ENCODE measurements at places on chromosomes 16 and 17.

DNA sequence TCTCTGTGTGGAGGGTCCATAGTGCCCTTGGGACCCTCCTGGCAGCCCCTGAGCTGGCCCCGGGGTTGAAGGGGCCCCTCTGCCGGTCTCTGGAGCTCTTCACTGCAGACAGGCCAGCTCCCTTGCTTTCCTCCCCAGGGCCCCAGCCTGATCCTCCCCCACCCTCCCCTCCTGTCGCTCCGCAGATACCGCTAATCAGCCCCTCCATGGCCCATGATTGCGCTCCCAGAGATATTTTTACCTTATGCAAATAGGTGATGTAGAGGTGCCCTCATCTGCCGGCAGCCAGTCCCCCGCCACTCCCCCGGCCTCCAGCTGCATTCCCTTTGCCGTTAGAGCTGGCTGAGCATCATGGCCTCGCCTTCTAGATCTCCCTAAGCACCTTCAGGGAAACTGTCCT is 9.2 kb downstream of the MMP15 start:
- DNase-seq = no peak

- DNase-seq = no peak
Measured at GRCh38 chr17:4519361-4519788, 20.7 kb downstream of the SPNS2 start.

- DNase-seq = no peak
Measured at GRCh38 chr17:6468051-6468790, 24.0 kb downstream of the PIMREG start.

- DNase-seq = peak; percentile 59
Measured at GRCh38 chr17:76598004-76598439, 12.4 kb upstream of the ST6GALNAC2 start.

DNA sequence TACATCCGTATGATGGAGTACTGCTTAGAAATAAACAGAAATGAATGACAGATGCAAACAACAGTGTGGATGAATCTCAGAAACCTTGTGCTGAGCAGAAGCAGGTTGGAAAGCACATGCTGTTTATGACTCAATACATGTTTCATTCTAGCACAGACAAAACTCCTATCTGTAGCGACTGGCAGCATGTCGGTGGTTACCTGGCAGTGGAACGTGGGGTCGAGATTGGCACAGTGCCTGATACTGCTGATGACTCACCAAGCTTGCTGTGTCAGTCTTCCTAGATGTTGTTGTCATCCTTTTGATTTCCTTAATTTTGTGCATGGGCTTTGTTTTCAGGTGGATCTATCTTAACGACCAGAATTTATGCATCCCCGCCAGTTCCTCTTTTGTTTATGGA is 62.1 kb downstream of the GAN start:
- no peak for DNase-seq

DNA sequence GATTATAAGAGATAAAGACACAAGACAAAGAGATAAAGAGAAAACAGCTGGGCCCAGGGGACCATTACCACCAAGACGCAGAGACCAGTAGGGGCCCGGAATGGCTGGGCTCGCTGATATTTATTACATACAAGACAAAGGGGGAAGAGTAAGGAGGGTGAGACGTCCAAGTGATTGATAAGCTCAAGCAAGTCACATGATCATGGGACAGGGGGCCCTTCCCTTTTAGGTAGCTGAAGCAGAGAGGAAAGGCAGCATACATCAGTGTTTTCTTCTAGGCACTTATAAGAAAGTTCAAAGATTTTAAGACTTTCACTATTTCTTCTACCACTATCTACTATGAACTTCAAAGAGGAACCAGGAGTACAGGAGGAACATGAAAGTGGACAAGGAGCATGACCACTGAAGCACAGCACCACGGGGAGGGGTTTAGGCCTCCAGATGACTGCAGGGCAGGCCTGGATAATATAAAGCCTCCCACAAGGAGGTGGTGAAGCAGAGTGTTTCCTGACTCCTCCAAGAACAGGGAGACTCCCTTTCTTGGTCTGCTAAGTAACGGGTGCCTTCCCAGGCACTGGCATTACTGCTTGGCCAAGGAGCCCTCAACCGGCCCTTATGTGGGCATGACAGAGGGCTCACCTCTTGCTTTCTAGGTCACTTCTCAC is 63.9 kb upstream of the ARL4D start:
- DNase-seq = no peak

- no peak for DNase-seq
Measured at GRCh38 chr16:23232806-23233205, 50.3 kb downstream of the SCNN1G start.

DNA sequence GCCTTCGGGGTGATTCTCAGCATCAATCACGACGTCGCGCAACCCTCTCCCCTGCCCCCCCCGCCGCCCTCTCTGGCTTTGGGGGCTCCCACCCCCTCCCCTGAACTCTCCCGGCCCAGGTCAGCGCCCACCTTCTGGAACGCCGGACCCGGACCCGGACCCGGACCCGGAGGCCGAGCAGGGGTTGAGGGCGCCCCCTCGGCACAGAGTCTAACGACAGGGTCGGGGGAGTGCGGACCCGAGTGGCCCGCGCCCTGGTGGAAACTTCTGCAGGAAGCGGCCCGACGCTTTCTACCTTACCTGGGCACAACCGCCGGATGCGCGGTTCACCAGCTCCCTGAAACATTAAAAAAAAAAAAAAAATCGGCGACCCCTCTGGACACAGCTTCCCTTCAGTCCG is 16.2 kb downstream of the SALL1 start:
- no peak for DNase-seq

- DNase-seq = no peak
Measured at GRCh38 chr17:11747441-11747840, 149.2 kb downstream of the DNAH9 start.

GRCh38 chr17:50682938-50683337 is 24.8 kb downstream of the ANKRD40 start:
- no peak for DNase-seq

- DNase-seq = no peak
Measured at GRCh38 chr17:63015824-63016223, 49.8 kb downstream of the TANC2 start.

DNA sequence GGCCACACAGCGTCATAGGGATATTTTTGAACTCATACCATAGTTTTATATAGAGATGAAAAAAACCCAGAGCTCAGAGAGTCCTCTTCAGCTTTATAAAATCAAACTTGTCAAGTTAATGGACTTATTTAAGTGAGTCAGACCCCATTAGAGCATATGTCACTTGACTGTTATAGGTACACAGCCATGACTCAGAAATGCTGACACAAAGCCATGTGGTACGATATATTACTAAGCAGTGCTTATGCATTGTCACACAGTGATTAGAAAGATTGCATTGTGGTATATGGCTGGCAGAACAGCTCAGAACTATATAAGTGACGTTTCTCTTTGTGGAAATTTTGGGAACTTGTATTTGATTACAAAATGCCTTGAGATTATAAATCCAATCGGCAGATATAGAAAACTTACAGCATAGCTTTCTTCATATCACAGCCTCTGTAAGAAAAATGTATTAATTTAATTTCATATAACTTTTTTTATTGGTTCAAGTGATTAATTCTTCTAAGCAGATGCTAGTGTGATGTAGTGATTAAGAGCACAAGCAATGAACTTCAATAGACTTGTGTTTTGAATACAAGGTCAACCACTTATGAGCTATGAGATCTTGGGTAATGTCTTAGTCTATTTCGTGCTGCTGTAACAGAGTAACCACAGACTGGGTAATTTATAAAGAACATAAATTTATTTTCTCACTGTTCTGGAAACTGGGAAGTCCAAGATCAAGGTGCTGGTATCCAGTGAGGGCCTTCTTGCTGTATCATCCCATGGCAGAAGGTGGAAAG is 25.8 kb upstream of the GINS3 start:
- no peak for DNase-seq

- no peak for DNase-seq
Measured at GRCh38 chr17:58944166-58944565, 162.5 kb downstream of the TRIM37 start.

GRCh38 chr16:57906382-57907316 is 64.3 kb downstream of the CNGB1 start:
- DNase-seq = no peak

- no peak for DNase-seq
Measured at GRCh38 chr17:13725288-13725990, 123.7 kb upstream of the HS3ST3A1 start.
